ENCODE measurements at places on chromosomes 7 and 10.

GRCh38 chr7:3559278-3559677, 258.2 kb downstream of the SDK1 start:
- no peak for DNase-seq

- no peak for DNase-seq
Observed at GRCh38 chr7:114007386-114007785, 88.6 kb upstream of the PPP1R3A start.

DNA sequence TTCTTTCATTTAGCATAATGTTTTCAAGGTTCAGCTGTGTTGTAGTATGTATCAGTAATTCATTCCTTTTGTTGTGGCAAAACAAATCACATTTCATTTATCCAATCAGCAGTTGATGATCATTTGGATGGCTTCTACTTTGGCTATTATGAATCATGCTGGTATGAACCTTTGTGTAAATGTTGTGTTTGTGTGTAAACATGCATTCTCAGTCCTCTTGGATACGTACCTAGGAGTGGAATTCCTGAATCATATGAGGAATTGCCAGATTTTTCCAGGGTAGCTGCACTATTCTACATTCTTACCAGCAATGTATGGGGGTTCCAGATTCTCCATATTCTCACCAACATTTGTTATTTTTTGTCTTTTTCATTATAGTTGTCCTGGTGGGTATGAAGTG, 578.5 kb upstream of the MKI67 start:
- DNase-seq, result no peak

DNA sequence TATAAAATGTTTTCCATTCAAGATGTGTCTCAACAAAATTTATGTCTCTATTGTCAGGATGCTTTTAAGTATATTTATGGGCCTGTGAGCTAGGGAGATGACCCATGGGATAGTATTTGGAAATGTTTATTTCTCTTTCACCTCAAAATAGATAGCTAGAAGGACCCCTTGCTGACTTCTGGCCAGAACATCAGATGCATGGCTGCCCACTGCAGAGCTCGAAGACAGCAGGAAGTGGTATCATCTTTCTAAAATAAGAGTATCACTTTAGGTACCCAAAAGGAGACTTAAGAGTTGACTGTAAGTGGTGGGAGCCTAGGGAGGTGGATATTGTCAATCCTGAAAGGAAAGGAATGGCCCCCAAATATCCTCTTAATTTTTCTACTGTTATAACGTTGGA, 264.4 kb downstream of the NEBL start:
- no peak for DNase-seq

GRCh38 chr7:82390936-82391335, 52.6 kb downstream of the CACNA2D1 start:
- DNase-seq, result no peak

DNA sequence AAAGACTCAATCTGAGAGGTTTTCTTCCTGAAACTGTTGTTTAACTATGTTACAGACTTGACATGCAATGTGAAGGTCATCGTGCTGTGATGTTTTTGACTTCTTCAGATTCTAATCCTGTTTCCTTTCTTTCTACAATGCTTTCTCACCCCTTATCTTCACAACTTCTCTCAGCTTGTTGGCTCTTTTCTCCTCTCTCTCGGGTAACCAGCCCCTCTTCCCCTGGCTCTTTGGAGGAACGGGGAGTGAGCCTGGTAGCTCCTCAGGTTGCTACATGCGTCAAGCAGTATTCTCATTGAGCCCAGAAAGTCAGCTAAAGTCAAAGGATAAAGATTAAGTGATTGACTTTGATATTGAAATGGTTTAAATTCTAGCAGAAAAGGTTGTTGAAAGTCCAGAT, 40.1 kb downstream of the SEC23IP start:
- no peak for DNase-seq

- no peak for DNase-seq
Observed at GRCh38 chr10:1923586-1923985, 186.3 kb upstream of the ADARB2 start.

GRCh38 chr10:96468845-96469244, 44.9 kb downstream of the TLL2 start:
- DNase-seq, result no peak

DNA sequence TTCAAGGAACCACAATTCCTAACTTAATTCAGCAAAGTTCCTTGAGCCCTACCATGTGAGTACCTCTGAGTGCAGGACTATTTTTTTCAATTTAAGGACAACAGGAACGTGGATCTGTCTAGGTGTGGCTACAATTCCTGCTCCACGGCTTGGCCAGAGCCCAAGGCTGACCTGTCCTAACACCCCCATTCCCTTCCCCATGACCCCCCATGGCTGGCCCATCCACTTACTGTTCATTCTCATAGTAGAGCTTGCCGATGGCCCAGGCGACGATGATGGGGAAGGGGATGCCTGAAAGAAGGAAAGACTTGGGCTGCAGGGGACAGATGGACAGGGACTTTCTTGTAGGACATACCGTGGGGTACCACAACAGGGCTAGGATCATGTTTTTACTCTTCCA, 20.3 kb downstream of the CRHR2 start:
- DNase-seq, result no peak

GRCh38 chr10:86017841-86018734, 348.5 kb downstream of the GRID1 start:
- no peak for DNase-seq

GRCh38 chr10:184174-184573, 48.9 kb downstream of the ZMYND11 start:
- no peak for DNase-seq

- no peak for DNase-seq
Observed at GRCh38 chr10:119461923-119462322, 80.6 kb downstream of the RGS10 start.

DNA sequence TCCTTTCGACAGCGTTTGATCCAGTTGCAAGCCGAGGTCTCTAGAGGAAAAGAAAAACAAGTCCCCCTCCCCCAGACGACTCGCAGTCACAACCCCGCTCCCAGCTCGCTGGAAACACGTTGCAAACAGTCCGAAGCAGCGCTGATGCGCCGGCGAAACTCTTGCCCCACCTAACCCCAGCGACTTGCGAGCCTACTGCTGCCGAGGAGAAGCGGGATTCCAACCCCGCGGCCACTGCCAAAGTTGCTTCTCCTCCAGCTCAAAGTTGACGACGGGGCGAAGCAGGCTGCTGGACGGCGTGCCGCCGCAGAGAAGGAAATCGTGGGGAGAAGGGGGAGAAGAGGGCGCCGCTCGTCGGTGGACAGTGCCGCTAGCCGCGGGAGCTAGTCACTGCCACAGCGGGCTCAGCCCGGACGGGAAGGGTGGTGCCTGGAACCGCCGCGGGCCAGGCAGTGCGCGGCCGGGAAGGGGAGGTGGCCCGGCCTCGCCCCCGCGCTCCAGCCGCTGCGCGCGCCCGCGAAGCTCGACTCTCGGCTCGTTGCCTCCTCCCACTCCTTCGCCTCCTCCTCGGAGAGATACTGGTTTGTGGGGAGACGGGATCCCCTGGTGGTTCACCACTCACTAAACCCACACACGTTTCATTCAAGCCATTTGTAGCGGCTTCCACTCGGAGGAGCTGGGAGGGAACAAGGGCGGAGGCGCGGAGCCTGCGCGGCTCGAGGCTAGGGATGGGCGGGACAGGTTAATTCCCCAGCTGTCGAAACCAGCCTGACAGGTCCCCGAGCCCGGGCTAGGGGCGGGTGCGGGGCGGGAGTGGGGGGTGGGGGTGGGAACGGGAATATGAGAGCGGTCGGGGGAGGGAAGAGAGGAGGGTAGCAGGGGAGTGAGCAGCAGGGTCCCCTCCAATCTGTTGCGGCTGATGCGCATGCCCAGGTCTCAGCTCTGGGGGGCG, at the start of gene GPR37:
Gene GPR37 (minus strand): TSS at position 392 of the 952 bp plus-strand sequence. CDS start 816 bp downstream, outside the sequence.
- DNase-seq, result no peak

DNA sequence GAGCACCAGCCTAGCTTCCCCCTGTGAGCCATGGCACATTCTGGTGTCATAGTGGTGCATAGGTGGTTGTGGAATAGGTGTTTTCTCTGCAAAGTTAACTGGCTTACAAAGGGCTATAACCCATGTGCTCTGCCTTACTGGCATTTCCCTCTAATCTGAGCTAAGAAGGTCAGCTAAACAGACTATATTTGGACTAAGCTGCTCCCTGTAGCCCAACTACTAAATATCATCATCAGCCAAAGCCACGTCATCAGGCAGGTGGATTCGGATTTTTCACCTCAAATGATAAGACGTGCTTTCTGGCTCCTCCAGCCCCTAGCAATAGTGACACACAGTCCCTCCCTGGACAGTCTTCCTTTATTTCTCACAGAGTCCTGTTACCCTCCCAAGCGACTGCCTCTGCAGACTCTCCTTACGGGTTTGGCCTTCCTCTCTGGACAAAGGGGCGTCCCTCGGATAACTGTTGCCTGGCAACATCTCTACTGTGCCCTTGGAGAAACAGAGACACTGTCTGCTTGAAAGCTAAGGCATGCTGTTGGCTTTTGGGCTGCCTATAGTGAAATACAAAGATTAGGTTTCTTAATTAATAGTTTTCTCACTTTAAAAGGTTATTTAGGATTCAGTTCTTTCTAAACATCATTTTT, 9.1 kb downstream of the SLC13A4 start:
- DNase-seq, result no peak

DNA sequence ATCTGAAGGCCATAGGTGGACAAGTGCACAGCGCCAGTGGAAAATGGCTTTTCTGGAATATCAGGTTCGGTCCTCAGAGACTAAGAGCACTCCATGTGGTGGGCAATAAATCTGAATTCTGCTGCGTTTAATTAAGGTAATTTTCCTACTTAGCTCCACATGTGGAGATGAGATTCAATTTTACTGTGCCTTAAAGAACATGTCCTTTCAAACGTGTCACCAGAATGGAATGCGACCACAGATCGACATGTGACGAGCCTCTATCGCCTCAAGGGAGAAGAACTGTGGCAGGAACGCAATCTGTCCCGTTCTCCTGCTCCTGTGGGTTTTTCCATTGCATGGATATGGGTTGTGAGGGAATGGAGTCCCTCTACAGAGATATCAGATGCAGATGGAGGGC, 205.3 kb upstream of the ZNF32 start:
- DNase-seq, result no peak

- DNase-seq, result no peak
Observed at GRCh38 chr7:81887098-81888090, 117.5 kb upstream of the HGF start.

- DNase-seq, result peak; percentile 13
Observed at GRCh38 chr7:121530227-121531174, 134.4 kb upstream of the FAM3C start.

DNA sequence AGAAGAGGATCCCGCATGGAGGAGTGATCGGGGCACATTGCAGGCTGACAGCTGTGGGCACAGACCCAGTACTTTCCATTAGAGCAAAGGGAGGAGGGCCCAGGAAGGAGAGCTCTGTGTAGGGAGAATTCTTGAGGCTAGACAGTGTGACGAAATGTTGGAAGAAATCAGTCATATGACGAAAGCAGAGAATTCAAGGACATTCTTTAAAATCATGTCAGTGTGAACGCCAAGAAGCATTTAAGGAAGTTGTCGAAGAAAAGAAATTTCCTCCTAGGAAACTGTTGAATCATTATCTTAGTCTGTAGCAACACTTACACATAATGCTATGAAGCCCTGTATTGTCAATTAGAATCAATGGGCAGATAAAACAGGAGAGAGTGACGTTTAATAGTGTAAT, 191.3 kb upstream of the ADARB2 start:
- no peak for DNase-seq

GRCh38 chr7:17600340-17600752, 301.9 kb downstream of the AHR start:
- DNase-seq, result no peak

GRCh38 chr10:69687426-69687825, 57.4 kb downstream of the FAM241B start:
- no peak for DNase-seq

DNA sequence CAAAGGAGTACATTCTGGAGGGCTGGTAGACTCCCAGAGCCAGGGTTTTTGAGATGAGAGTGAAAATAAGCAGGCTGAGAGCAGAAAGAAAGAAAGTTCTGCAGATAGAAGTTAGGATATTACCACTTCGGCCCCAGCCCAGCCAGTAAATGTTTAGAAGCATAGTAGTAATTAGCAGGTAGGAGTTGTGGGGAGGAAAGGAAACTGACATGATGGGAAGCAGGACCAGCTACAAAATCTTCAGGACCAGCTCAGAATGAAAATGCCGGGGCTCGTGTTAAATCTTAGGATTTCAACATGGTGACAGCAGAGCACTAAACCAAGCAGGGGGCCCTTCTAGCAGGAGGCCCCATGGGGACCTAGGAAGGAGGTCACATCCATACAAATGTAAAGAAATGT, 28.7 kb downstream of the PRSS2 start:
- no peak for DNase-seq

DNA sequence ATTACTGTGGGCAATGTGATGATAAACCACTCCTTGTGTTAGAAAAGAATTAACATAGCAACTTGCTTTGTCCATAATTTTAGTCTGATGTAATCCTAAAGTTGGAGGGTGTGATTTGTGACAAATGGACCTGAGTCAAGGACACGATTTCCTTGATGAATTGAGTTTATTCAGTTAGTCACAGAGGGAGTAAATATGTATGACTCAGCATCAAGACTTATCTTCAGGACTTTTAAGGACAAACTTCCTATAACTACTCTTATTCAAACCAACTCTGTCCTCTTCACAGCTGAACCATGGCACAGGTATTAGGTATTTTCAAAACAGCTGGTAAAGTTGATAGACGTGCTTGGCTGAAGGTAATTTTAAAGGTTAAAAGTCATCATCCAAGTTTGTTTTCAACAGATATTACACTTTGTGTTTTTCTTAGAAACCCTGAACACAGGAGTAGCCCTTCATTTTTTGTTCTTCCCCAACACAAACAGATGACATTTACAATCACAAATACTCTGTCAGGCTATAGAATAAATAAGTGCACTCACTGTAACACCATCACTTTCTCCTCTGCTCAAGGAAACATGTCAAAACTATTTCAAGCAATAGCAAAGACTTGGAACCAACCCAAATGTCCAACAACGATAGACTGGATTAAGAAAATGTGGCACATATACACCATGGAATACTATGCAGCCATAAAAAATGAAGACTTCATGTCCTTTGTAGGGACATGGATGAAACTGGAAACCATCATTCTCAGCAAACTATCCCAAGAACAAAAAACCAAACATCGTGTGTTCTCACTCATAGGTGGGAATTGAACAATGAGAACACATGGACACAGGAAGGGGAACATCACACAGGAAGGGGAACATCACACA, 54.5 kb downstream of the COA1 start:
- DNase-seq, result no peak

DNA sequence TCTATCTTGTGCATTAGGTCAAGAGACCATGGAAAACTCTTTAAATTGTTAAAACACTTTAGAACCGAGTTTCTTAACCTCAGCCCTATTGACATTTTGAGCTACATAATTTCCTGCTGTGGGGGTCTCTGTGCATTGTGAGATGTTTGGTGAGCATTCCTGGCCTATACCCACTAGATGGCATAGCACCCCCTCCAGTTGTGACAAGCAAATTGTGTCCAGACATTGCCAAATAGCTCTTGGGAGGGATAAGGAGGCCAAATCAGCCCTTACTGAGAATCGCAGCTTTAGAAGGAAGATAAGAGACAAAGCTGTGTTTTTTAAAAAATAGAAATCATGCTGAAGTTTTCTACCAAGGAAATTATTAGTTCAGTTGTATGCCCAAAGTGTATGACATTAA, 1158.5 kb upstream of the C7orf33 start:
- no peak for DNase-seq

GRCh38 chr7:26385240-26385639, 93.6 kb downstream of the SNX10 start:
- DNase-seq, result no peak

All from stimulated activated CD4-positive, alpha-beta T cell treated with anti-CD3 and anti-CD28 coated beads, Interleukin-2, amount 100 ng/mL, for 4 hours (primary cell).